HTR-8/SVneo (cell line): ENCODE measurements at places on chromosomes 2 and 18.

DNA sequence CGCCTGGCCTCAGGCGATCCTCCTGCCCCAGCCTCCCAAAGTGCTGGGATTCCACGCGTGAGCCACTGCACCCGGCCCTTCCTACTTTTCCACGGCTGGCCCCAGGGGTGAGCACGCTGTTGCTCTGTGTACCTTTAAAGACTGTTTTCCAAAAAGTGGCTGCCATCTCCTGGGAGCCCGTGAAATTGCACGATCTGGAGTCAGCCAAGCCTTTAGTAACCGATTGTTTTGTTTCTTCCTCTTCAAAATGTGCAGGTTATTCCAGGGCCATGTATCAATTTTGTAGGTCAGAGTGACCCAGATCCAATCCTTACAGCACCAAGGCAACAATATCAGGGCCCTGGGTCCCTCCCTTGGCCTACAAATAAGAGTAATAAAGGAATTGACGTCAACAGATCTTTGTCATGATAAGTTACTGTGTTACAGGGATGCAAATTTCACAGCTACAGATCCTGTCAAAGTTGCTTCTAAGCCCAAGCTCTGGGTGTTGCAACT, 135.6 kb upstream of the ZNF236 start:
- DNase-seq = peak; percentile 27

- DNase-seq = no peak
These were observed 322.8 kb downstream of the STK39 start for GRCh38 chr2:167924556-167924955.

- DNase-seq = no peak
These were observed 865.4 kb upstream of the NXPH2 start for GRCh38 chr2:139645617-139646016.

DNA sequence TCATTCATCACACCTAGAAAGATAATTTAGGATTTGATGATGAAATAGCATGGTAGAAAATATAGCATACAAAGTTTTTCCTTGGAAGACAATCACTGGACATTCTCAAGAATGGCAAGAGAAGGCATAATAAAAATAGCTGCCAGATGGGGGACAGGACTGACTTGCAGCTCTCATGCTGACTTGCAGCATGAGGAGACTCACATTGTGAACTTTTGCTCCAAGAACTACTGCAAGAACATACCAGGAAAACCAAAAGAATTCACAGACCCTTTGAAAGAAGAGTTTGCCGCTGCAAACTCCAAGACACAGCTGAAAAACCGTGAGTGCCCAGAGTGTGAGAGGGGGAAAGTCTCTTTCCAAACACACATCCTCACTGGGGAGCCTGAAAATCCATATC, 47.0 kb downstream of the CRYGD start:
- DNase-seq = no peak

GRCh38 chr2:120596191-120596811, 139.4 kb upstream of the GLI2 start:
- no peak for DNase-seq

DNA sequence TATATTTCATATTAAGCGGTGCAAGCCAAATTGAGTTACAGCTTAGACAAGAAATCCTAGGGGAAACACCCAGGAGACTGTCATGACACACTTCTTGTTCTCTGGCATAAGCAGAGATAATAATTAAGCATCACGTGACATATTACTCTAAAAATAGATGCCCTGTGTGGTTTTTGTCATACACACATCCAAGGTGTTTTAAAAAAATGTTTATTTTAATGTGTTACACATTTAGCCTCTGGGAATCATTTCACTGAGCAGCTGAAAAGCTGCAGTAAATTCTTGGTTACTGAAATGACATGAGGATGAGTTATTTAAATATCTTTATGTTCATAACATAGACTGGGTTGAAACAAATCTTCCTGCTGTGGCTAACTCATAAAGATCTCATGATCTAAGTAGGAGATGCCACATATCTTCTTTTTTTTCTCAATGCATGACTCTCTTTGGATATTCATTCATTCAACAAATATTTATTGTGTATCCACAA, 38.0 kb upstream of the ERMN start:
- DNase-seq = no peak

DNA sequence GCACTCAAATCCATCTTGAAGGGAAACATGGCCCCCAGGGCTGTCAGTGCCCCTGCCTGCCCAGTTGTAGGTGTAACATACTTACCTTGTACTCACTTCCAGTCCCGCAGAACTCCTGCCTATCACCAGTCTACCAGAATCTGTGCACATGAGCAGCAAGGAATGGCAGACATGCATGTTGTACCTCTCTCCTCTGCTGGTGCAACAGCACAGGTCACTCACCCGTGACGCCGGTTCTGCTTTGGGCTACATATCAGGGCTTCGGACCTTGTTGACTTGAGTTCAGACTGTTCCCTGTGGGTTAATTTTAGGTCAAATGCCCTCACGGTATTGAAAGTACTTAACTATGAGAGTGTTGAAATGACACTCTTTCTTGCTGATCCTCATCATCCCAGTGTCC, 215.7 kb downstream of the TPGS2 start:
- no peak for DNase-seq

- no peak for DNase-seq
These were observed 1.0 kb downstream of the AGAP1 start for GRCh38 chr2:235494716-235495372.
